A549 (cell line): ENCODE measurements at places on chromosomes 16 and 17. TPM values are rescaled to one million over a fixed set of nuclear protein-coding genes. Genes with fewer than 3 reads are reported as not detected.

TBC1D3I gene
- 0.16 to 0.44 TPM (median 0.23 TPM) in 3 replicates for polyA plus RNA-seq

- peak; percentile 38 for DNase-seq
These were observed 724 bp downstream of the GAA start for GRCh38 chr17:80101946-80102663.

GRCh38 chr17:31472137-31472536 is 80.7 kb downstream of the RAB11FIP4 start:
- no peak for DNase-seq

DNA sequence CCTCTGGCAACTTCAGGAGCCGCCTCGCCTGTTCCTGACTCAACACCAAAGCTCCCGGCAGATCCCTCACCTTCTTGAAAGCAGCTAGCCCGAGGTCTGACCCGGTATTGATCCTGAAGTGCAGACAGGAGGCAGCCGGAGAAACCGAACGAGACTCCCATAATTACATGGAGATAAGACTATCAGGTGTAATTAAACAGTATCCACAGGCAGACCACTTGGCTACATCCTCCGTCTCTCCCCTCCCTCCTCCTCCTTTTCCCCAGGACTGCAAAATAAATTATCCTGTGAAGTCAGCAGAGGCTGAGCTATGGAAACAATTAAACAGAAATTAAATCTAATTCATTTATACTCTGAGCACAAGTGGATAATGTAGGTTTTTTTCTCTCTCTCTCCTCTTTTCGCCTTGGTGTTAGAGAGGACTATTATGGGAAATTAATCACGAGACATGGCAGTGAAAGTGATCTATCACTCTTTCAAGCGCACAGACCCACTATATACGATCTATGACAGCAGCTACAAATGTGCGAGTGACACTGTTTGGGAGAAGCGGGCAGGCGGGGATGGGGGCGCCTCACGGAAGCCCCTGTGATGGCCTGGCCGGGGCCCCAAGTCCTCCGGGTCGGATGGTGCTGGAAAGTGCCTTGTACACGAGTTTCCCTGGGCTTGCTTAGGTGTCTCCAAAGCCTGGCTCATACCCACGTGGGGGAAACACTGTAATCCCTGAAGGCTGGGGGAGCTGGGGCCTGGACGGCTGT is 92.8 kb downstream of the RBFOX3 start:
- DNase-seq: no peak

- no peak for DNase-seq
These were observed 302.2 kb downstream of the FOXL1 start for GRCh38 chr16:86880316-86881117.

GRCh38 chr16:25177512-25177830 is 39.3 kb upstream of the AQP8 start:
- DNase-seq: no peak
